ENCODE measurements at places on chromosomes 3 and 15.

DNA sequence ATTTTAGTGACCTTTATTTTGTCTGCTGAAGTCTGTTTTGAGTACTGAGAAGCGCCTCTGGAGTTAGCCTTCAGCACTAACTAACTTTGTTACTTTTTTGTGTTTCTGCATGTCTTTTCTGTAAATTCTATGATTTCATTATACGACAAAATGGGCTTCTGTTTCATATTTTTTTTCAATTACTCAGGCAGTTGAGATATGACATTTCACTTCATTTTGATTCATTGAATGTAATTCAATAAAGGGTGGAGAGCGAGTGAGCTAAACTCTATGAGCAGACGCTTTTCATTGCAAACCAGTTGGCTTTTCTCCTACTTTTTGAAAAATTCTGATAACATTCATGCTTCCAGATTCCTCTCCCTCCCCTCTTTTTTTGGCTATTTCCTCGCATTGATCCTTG lies 84.4 kb upstream of the KCNH8 start:
- DNase-seq: no peak

DNA sequence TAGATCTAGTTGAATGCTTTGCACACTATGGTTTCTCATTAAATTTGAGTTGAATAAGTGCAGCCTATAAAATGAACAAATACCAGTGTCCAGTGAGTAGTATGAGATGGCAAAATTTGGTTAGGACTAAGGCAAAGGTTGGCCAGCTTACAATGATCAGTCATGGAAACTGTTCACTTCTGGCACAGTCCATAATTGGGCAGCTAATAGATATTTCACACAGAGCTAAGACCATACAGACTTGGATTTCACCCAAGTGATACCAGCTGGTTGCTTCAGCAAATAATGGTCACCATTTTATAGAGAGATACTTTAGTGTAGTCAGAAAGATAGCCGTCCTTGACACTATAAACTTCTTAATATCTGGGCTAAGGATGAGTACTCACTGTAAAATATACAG lies 15.7 kb downstream of the GAP43 start:
- DNase-seq: no peak

GRCh38 chr15:25182736-25183445 lies 228.1 kb downstream of the SNRPN start:
- no peak for DNase-seq

DNA sequence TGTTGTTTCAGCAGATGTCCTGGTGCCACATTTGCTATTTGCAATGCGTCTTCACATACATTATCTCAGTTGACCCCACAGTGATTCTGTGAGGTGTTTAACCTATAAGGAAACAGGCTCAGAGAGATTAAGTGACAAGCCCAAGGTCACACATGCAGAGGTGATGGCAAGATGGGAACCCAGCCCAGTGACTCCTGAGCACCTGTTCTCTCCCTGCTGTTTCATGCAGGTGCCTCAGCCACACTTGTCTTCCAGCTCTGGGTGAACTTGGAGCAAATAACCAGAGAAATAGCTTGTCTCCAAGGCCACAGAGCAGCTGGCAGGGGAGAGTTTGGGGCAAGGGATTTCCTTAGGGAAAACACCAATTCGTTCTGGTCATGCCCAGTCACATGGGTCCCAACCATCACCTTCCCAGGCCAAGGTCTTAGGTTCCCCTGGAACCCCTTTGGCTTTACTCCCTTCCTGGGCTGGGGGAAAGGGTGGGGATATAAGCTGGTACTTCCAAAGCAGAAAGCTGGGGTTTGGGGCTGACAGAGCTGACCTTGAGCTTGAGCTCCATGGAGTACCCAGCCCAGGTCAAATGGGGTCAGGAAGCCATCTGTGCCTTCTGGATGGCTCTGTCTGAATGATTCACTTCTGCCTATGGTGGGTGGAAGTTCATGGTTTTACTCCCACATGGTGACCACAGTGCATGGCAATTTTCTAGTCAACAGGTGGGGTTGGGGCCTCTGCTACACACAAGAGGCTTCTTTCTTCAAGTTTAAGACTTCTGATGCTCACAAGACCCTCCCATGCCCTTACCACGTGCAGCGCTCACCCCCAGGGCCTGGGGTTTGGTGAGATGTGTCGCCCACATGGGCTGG lies 22.4 kb downstream of the LIPC start:
- no peak for DNase-seq

DNA sequence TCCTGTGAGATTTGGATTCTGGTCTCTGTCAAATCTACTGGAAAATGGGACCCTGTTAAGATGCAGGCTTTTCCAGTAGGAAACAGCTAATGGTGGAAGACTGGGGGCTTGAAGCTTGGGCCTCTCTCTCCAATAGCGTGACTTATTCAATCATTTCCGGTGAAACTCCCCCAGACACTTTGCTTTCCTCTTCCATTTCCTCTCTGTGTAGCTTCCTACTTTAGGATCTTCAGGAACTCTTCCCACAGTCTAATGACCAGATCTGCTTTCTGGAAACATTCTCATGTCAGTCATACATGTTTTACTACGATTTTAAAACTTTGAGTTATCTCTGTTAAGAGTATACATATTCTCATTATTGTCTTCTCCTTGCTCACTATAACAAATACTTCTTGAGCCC lies 28.0 kb upstream of the TPRG1 start:
- no peak for DNase-seq

DNA sequence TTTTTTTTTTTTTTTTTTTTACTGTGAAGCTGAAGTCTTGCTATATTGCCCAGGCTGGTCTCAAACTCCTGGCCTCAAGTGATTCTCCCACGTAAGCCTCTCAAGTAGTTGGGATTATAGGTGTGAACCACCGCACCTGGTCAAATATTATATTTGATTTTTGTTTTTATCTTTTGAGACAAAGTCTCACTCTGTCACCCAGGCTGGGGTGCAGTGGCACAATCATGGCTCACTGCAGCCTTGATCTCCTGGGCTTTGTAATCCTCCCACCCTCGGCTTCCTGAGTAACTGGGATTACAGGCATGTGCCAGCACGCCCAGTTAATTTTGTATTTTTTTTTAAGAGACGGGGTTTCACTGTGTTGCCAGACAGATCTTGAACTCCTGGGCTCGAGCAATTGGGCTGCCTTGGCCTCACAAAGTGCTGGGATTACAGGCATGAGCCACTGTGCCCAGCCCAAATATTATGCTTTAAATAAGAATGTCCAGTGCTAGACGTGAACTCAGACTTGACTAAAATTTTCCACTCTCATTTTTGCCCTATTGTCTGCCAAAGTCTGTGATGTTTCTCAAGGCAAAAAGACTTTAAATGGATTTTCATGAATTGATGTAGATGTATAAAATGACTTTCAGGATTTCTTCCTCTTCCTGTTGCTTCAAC lies 33.4 kb upstream of the CRBN start:
- no peak for DNase-seq

GRCh38 chr15:78087951-78088772 lies 4.2 kb upstream of the SH2D7 start:
- no peak for DNase-seq

- DNase-seq: no peak
These were observed 101.6 kb downstream of the ZIC4 start for GRCh38 chr3:147304756-147305155.

DNA sequence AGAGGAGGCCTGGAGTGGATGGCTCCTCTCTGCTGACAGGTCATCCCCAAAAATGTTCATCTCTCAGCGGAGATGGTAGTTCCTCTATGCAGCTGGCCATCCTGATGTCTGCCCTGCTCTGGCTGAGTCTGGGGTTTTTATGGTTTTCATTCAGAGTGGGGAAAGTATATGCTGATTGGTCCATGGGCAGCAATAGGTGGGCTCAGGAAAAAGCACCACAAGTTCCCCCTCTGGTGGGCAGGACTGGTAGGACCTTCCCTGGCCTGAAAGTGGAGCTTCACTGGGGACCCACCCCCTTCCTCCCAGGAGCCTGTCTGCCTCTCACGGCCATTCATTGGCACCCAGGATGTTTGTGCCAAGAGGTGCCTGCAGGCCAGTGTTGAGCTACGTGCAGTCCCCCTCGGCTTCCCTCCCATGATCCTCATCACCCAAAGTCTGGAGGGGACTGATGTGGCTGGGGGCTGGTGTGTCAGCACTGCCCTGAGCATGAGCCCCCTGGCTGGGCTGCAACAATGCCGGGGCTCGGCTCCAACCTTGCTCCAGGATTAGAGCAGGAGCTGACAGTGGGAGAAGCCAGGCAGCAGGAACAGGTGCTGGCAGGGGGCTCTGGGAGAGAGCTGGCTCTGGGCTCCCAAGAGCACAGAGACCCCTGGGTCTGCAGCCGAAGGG lies 13.1 kb upstream of the BLOC1S6 start:
- DNase-seq: no peak

GRCh38 chr3:128188956-128189355 lies 35.7 kb downstream of the EEFSEC start:
- DNase-seq: no peak

- DNase-seq: no peak
These were observed 9.2 kb downstream of the ACAA1 start for GRCh38 chr3:38127611-38128302.

GRCh38 chr3:190596349-190597285 lies 82.7 kb downstream of the IL1RAP start:
- DNase-seq: peak; percentile 14

GRCh38 chr3:1139071-1139470 lies 46.2 kb downstream of the CNTN6 start:
- no peak for DNase-seq

DNA sequence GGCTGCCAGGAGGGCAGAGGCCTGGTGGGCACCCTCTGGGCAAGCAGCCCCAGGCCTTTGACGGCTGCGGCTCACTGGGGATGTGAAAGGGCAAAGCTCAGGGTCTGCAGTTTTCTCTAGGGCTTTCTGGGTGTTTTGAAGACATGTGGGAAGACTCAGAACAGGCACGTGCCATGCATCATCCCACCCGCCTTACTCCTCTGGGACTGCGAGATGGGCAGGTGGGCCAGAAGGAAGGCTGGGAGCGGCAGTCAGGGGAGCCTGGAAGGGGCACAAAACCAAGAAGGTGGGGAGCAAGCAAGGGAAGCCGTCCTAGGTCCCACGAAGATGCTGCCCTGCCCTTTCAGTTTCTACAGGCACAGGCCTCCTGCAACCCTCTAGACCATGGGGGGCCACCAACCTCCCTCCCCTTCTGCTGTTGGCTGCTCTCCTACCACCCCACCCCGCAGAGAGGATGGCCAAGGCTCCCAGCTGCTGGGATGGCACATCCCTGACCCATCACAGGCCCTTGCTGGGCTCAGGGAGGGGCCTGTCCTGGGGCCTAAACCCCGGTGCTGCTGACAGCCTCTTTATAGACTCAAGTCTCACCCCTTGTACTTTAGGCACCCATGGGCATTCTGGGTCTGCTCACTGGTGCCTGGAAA lies 71.8 kb upstream of the CTSH start:
- no peak for DNase-seq

GRCh38 chr3:112382543-112383160 lies 49.7 kb downstream of the CD200 start:
- DNase-seq: no peak

GRCh38 chr3:152283492-152284381 lies 15.0 kb downstream of the MBNL1 start:
- DNase-seq: no peak

DNA sequence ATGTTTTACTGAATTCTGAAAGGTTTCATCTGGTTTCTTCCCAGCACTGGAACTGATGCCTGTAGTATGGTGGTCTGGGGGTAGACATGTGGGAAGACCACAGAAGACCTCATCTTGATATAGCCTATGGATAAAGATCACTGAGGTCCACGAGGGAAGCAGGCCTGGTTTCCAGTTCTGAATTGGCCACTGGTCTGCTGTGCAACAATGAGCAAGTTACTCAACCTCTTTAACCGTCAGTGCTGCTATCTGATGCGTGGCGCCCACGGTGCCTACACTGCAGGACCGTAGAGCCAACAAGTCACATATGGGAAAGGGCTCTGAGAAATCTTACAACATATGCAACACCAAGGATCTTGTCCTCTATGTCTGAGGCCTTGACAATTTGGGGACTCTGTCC lies 13.3 kb downstream of the TLE3 start:
- DNase-seq: no peak

GRCh38 chr15:68425428-68426060 lies 6.4 kb downstream of the ITGA11 start:
- DNase-seq: no peak

GRCh38 chr3:32283304-32283703 lies 44.8 kb downstream of the CMTM8 start:
- no peak for DNase-seq

- no peak for DNase-seq
These were observed 403.1 kb upstream of the TGFBR2 start for GRCh38 chr3:30203301-30203700.

DNA sequence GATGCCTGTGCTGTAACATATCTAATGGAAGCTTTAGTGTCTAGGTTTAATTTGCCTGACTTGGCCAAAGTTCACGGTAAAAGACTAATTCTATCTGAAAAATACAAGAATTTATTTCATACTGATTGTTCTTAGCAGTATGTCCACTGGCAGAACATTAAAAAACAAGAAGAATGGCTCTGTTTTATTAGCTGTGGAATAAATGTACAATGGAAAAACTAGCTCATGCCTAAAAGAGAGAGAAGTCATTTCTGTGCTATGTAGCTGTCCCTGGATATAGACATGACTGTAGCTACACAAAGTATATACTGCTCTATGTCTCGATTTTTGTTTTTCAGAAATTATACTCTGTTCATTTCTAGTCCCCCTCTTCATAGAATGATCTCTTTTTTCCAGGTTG lies 13.9 kb upstream of the VGLL3 start:
- no peak for DNase-seq

DNA sequence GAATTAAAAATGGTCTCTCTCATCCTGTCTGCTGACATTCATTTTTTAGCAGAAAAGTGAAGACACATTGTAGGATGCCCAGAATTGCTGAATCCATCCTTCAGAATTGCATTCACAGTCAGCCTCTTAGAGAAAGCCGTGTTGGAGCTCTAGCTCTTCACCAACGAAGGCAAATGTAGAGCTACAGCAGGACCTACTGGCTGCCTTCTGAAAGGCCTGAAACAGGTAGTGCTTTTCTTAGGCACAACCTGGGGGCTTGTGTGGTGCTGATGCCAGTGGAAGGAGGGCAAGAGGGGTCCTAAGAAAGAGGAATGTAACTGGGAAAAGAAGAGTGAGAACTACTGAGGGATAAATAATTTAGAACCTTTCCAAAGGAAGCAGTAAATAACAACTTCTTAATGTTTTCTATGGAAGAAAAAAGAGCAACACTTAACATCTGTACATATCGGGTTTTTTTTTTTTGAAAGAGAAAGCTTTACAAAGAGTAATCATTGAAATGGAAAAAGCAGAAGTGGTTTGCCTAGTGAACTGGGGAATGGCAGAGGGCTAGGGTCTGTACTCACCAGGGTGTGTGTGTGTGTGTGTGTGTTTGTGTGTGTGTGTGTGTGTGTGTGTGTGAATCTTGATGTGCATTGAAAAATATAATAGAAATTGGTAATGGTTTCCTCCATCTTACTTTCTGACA lies 297.8 kb downstream of the SATB1 start:
- DNase-seq: no peak

- peak; percentile 88 for DNase-seq
These were observed 64.2 kb upstream of the CMSS1 start for GRCh38 chr3:99753268-99753975.

GRCh38 chr3:67648701-67649100 lies 5.7 kb downstream of the SUCLG2 start:
- DNase-seq: peak; percentile 74

- no peak for DNase-seq
These were observed 109.1 kb upstream of the DLG1 start for GRCh38 chr3:197407526-197407925.

All from astrocyte of the hippocampus (primary cell).